ENCODE measurements at places on chromosomes 12 and 14.

DNA sequence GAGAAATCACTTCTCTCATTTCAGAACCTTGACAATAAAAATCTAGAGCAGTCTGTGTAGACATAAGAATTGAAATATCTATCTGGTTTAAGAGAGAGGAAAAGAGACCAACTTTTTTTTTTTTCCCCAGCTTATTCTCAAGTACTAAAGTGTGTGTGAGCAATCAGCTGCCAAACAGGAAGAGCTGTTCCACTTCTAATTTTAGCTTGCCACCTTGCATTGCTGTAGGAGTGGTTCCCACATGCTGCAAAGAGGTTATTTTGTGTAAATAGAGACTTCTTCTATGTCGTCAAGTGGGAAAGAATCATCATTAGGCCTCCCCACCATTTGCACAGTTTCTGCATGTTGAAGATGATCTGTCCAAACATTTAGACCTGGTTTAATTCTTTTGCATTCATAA lies 142.6 kb downstream of the NPAS3 start:
- H3K27ac ChIP-seq, result no peak overlapping the region
- no peaks in the 10 kb centered on the region for H3K4me1 ChIP-seq
- H3K27me3 ChIP-seq, result no peaks in the 10 kb centered on the region

DNA sequence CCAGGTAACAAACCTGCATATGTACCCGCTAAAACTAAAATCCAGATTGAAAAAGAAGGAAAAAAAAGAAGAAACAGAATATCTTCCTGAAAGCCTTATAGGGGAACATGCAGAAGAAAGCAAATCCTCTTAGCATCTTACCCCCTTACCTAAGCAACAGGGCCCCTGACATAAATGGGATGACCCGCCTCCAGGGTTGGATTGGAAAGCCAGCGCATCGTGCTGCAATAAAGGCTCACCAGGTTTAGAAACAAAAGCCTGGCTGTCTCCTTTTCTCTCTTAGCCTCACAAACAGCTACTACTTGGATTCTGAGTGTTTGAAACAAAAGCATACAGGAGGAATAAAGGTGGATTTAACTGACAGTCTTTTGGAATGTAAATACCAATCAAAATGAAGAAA lies 13.8 kb upstream of the ADCK1 start:
- H3K27ac ChIP-seq, result no peak overlapping the region
- H3K27me3 ChIP-seq, result peaks cover 15% of the 10 kb centered on the region
- H3K4me3 ChIP-seq, result no peak overlapping the region
- no peak for DNase-seq
- no peaks in the 10 kb centered on the region for H3K36me3 ChIP-seq

DNA sequence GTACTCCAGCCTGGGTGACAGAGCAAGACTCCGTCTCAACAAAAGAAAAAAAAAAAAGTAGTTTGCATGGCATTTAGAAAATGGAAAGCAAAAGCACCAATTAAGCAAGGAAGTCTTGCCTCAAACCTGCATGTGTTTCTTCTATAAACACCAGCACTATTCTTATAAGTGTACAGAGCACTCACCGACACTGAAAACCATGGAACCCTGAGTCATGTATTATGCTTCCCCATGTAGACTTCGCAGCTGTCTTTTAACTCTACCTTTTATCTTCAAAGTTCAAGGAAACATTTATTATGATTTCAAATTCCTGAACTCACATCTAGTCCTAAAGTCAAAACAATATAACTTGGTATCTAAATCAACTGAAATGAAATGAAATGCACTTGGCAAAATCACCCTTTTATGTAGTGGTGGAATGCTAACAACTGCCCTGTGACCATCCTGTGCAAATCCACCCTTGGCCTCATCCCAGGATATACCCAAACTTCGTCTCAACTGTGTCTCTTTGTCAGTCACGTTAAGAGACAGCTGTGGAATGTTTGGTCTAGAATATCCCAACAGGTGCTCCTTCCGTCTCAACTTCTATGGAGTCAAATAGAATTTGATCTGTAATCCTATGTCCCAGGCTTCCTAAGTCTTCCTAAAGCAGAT lies 4.8 kb downstream of the BCAT1 start:
- no peak overlapping the region for H3K4me3 ChIP-seq
- H3K36me3 ChIP-seq, result peaks cover 3% of the 10 kb centered on the region
- peaks cover 3% of the 10 kb centered on the region for H3K4me1 ChIP-seq

- no peak overlapping the region for H3K27ac ChIP-seq
- H3K36me3 ChIP-seq, result no peaks in the 10 kb centered on the region
- H3K4me3 ChIP-seq, result no peak overlapping the region
- DNase-seq, result no peak
- peaks cover 4% of the 10 kb centered on the region for H3K4me1 ChIP-seq
Measured at GRCh38 chr14:55241673-55242072, 29.5 kb upstream of the FBXO34 start.

DNA sequence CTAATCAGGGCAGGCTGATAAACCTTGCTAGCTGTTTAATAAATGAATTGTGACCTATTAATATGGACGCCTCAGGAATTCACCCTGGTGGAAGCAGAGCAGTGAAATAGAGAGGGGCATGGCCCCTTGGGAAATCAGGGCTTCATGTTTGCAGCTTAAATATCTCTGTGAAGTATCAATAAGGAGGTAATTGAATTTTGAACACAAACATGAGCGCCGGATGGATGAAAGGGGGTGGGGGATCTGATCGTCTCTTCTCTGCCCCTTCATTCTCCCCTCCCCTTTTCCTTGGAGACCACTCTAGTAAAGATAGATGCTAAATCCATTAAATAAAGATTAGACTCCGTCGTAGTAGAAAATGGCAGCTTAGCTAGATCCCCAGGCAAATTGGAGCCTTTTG lies 70.5 kb downstream of the LIN52 start:
- H3K4me1 ChIP-seq, result no peaks in the 10 kb centered on the region
- no peak for DNase-seq
- no peaks in the 10 kb centered on the region for H3K27me3 ChIP-seq

GRCh38 chr12:109715310-109716091 lies 1.9 kb downstream of the FAM222A start:
- H3K36me3 ChIP-seq, result no peaks in the 10 kb centered on the region
- no peak for DNase-seq
- no peak overlapping the region for H3K4me3 ChIP-seq
- peaks cover 83% of the 10 kb centered on the region for H3K27me3 ChIP-seq
- no peak overlapping the region for H3K27ac ChIP-seq
- peaks cover 16% of the 10 kb centered on the region for H3K4me1 ChIP-seq

DNA sequence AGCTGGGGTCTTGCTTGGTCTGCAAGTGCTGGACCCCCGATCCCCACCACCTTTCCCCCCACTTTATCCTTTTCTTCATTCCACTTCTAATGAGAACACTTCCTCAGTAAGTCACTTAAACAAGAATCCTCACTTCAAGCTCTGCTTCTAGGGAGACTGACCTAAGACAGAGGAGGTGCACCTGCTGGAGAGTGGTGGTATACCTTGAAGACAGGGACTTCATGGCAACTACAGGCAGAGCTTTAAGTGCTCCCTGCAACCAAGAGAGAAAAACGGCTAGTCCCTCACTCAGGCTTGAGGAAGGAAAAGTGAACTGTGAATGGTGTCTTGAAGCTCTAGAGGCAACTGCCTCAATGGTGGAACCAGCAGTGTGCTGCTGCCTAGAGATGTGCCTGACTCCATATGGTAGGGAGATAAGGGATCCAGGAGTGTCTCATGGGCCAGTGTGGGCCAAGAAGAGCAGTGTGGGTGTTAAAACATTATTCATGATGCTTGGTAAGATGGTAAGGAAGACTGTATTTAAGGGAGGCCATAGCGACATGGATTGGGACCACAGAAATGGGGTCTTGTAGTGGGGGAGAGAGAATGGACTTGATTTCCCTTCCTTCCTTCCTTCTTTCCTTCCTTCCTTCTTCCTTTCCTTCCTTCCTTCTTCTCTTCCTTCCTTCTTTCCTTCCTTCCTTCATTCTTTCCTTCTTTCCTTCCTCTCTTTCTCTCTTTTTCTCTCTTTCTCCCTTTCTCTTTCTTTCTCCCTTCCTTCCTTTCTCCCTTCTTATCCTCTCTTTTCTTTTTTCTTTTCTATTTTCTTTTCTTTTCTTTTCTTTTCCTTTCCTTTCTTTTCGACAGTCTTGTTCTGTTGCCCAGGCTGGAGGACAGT lies 96.2 kb upstream of the NAP1L1 start:
- peaks cover 5% of the 10 kb centered on the region for H3K4me1 ChIP-seq
- H3K36me3 ChIP-seq, result no peaks in the 10 kb centered on the region
- DNase-seq, result no peak
- H3K27ac ChIP-seq, result no peak overlapping the region
- H3K27me3 ChIP-seq, result no peaks in the 10 kb centered on the region
- no peak overlapping the region for H3K4me3 ChIP-seq

Data from mesenchymal stem cell (in vitro differentiated cells and primary cell).